ENCODE measurements at places on chromosomes 5 and 9.

DNA sequence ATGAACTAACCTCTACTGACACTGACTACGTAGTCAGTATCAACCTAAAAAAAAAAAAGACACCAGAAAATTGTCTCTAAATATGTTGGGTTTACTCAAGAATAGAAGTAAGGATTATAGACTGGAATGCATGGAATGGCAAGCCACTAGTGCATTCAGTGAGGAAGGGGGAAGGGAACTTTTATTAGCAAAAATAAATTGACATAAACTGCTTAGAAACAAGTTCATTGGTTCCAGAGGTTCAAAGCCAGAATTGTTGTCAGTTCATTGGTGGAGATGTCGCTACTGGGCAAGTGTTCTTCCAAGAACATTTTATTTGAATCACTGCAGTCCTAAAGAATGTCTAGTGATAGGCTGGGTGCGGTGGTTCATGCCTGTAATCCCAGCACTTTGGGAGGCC, 26.1 kb upstream of the AOPEP start:
- DNase-seq, result no peak

GRCh38 chr5:41122459-41122858, 51.3 kb upstream of the MROH2B start:
- no peak for DNase-seq

GRCh38 chr9:113909421-113909820, 33.3 kb downstream of the ZNF618 start:
- no peak for DNase-seq

GRCh38 chr5:124839371-124839998, 93.0 kb upstream of the ZNF608 start:
- no peak for DNase-seq

GRCh38 chr9:134445000-134445399, 118.7 kb downstream of the RXRA start:
- DNase-seq, result no peak

DNA sequence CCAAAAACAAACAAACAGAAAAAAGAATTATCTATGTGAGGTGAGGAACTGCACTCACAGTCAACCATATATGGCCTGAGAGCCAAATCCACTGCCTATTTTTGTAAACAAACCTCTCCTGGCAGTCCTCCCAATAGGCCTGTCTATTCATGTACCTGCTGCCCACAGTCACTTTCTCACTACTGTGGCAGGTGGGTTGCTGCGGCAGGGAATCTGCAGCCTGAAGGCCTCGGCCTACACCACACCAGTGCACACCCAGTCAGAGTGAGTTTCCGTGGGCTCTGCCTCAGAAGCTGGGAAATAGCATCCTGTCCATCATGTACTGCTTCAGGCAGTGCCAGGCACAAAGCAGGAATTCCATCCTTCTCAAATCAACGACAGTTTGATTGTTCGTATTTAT, 82.3 kb downstream of the SPTLC1 start:
- DNase-seq, result no peak

DNA sequence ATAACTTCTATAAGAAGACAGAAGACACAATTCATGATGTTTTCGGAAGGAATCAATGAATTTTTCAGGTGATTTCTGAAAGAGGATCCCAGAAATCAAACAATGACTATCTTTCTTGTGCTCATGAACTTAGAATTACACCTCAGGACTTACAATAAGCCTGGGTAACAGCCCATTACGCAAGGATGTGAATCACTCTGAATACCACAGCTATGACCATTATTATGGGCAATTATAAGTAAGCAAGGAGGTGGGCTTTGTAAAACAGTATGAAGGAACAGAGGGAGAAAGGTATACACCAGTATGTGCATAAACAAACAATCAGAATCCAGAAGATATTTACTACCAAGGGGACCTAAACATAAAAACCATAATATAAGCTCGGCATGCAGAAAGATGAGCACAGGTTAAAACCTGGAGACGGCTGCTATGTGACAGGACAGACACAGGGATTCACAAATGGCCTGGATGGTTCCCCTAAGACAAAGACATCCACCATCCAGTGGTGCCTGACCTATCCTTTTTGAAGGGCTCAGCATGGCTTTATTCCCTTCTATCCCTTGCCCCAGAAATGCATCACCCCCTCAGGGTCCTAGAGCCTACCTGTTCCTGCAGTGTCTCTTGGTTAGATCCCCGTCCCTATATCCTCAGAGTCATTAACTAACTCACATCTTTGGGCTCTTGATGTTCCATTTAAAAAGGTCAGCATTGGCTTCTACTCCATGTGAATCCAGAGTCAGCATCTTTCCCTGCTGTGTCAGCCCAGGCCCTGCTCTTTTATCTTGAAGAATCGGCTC, 21.8 kb upstream of the PPP2CA start:
- DNase-seq, result no peak

All from thyroid gland (tissue), 4 donors.